ENCODE measurements at places on chromosomes 6 and 20.

- no peak for DNase-seq
Measured at GRCh38 chr20:44832724-44833123, 22.4 kb upstream of the RIMS4 start.

GRCh38 chr6:149727793-149728498 is 10.0 kb upstream of the LATS1 start:
- no peak for DNase-seq

DNA sequence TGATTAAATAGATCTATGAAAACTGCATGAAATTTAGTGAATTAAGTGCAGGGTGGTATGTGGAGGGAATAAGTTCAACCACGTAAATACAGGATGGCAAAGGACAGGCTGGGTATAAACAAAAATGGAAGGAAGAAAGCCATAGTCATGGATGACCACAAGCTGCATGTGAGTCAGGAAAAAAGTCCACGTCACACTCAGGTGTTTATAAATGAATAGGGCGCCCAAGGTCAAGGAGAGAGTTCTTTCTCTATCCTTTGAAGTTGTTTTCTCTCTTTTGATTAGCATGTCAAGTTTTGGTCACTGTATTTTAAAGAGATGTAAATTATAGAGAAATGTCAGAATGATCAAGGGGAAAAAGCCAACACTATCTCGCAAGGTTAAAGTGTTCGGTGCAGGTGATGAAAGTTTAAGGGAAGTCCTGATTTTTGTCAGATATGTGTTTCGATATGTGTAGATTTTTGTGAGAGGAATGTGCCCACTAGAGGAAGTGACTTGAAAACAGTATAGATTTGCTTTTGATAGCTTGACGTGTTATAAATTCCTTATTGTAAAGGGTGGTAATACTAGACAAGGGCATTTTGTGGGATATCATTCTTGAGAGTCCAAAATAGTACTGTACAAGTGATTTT is 58.7 kb downstream of the MAP3K4 start:
- no peak for DNase-seq

- DNase-seq = no peak
Measured at GRCh38 chr6:135566311-135567068, 69.0 kb upstream of the AHI1 start.

All from stimulated activated CD8-positive, alpha-beta memory T cell treated with anti-CD3 and anti-CD28 coated beads, Interleukin-7, amount 100 ng/mL, for 24 hours (primary cell).